ENCODE measurements at places on chromosomes 5 and 9. TPM values are rescaled to one million over a fixed set of nuclear protein-coding genes. Genes with fewer than 3 reads are reported as not detected.

- H3K27me3 ChIP-seq = no peaks in the 10 kb centered on the region
- DNase-seq = no peak
- no peaks in the 10 kb centered on the region for H3K36me3 ChIP-seq
- H3K27ac ChIP-seq = no peak overlapping the region
Measured at GRCh38 chr9:8649160-8649559, 849.6 kb upstream of the DMAC1 start.

GRCh38 chr9:1922026-1922425 lies 93.1 kb upstream of the SMARCA2 start:
- no peaks in the 10 kb centered on the region for H3K4me1 ChIP-seq
- no peak overlapping the region for H3K4me3 ChIP-seq
- H3K36me3 ChIP-seq = no peaks in the 10 kb centered on the region
- H3K27ac ChIP-seq = no peak overlapping the region
- peaks cover 2% of the 10 kb centered on the region for H3K27me3 ChIP-seq

GRCh38 chr5:9512457-9512856 lies 33.4 kb downstream of the SEMA5A start:
- no peaks in the 10 kb centered on the region for H3K27me3 ChIP-seq
- DNase-seq = no peak
- no peaks in the 10 kb centered on the region for H3K36me3 ChIP-seq
- peaks cover 2% of the 10 kb centered on the region for H3K4me1 ChIP-seq
- no peak overlapping the region for H3K27ac ChIP-seq

DNA sequence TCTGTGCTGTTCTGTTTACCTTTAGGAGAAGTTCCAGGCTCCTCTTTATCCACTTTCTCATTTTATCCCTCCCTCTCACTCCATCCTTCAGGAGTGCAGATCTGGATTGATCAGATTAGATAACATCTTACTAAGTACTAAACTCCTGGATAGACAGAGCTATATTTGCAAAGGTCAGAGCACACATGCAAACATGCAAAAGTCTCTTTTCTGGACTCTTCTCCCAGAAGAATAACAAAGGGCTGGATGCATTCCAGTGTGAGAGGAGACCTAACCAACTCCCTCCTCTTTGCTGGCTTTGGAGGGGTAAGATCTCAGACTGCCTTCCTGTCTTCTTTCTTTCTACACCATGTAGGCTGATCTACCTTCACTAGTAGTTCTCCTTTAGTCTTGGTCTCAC lies 21.4 kb downstream of the GARNL3 start:
- H3K4me3 ChIP-seq = no peak overlapping the region
- H3K27ac ChIP-seq = no peak overlapping the region
- no peak for DNase-seq
- no peaks in the 10 kb centered on the region for H3K27me3 ChIP-seq

DNA sequence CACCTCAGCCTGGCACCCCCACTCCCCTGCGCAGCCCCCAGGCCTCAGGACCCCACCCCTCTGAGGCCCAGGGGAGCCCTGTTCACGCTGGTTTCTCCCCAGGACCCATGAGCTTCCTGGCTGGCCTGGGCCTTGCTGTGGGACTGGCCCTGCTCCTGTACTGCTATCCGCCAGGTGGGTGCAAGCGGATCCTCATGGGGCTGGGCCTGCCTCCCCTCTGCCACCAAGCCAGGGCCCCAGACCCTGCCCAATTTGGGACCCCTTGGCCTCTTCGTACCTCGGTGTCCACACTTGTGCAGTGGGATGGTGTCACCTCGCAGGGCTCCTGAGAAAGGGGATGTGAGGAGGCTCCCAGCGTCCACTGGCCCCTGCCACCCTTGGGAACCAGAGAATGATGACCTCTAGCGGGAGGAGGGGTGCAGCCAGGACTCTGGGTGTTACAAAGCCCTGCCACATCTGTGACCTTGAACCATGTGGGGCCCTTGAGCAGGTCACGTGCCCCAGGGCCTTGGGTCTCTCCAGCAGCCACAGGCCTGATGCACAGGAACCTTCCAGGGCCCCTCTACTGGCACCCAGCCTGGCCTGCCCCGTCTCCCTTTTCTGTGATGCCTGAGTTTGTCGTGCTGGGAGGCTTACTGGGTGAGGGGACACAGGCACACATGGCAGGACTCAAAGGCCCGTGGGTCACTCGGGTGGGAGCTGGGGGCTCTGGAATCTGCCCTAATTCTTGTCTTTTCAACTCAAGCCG lies 16.3 kb downstream of the CARD19 start:
- no peak for DNase-seq
- H3K4me3 ChIP-seq = no peak overlapping the region
- H3K27me3 ChIP-seq = no peaks in the 10 kb centered on the region
- no peak overlapping the region for H3K27ac ChIP-seq

- no peak overlapping the region for H3K4me3 ChIP-seq
- H3K27me3 ChIP-seq = no peaks in the 10 kb centered on the region
- no peak for DNase-seq
Measured at GRCh38 chr9:89817151-89817950, 212.5 kb downstream of the GADD45G start.

- peak; percentile 48 for DNase-seq
- no peaks in the 10 kb centered on the region for H3K27me3 ChIP-seq
- no peaks in the 10 kb centered on the region for H3K36me3 ChIP-seq
- H3K27ac ChIP-seq = no peak overlapping the region
Measured at GRCh38 chr5:32329395-32329834, 16.7 kb upstream of the MTMR12 start.

- no peak overlapping the region for H3K27ac ChIP-seq
- H3K27me3 ChIP-seq = no peaks in the 10 kb centered on the region
- H3K4me1 ChIP-seq = peaks cover 5% of the 10 kb centered on the region
- H3K4me3 ChIP-seq = no peak overlapping the region
Measured at GRCh38 chr9:89353989-89354388, 35.7 kb downstream of the SECISBP2 start.

- no peaks in the 10 kb centered on the region for H3K36me3 ChIP-seq
- no peaks in the 10 kb centered on the region for H3K27me3 ChIP-seq
- no peak for DNase-seq
- H3K4me1 ChIP-seq = no peaks in the 10 kb centered on the region
- no peak overlapping the region for H3K27ac ChIP-seq
- no peak overlapping the region for H3K4me3 ChIP-seq
Measured at GRCh38 chr5:172494630-172495505, 40.5 kb upstream of the SH3PXD2B start.

DNA sequence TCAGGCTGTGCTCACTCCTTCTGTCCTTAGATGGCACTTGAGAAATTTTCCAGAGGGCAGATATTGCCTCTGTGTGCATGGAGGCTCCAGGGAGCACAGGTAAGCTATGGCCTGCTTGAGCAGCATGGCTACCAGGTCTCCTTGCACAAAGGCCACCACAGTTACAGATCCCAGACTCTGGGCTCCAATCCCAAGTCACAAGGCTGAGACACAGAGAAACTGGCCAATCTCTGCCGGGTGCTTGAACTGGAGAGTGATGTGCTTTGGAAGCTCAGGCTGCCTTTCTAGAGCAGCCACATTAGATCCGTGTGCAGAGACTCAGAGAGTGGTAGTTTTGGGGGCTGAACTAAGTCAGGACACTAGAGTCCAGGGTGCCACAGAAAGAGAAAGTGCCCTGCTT lies 145.7 kb downstream of the SEMA6A start:
- H3K36me3 ChIP-seq = no peaks in the 10 kb centered on the region
- H3K27ac ChIP-seq = no peak overlapping the region
- H3K27me3 ChIP-seq = no peaks in the 10 kb centered on the region
- no peak for DNase-seq

GRCh38 chr9:81455462-81456219 lies 233.7 kb downstream of the TLE1 start:
- peak; percentile 9 for DNase-seq
- no peaks in the 10 kb centered on the region for H3K4me1 ChIP-seq
- H3K36me3 ChIP-seq = no peaks in the 10 kb centered on the region
- no peak overlapping the region for H3K4me3 ChIP-seq
- no peak overlapping the region for H3K27ac ChIP-seq

- H3K27me3 ChIP-seq = no peaks in the 10 kb centered on the region
- H3K36me3 ChIP-seq = no peaks in the 10 kb centered on the region
Measured at GRCh38 chr5:116343961-116344360, 230.7 kb downstream of the SEMA6A start.

DNA sequence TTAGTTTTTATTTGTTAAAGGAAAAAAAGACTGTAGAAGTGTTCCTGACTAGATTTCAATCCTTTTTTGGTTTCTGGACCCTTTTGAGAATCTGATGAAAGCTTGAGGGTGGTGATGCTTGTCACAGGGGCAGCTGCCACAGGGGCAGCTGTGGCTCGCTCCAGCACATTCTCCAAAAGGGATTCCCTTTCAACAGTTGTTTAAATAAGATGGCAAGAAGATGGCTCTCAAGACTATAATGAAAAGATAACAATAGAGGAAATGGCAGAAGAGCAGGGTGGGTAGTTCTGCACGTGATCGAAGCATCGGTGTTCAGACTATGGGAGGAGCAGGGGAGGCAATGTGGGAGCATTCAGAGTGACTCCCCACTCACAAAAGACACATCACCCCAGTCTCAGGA lies 46.5 kb upstream of the TNFAIP8 start:
- no peaks in the 10 kb centered on the region for H3K27me3 ChIP-seq
- no peaks in the 10 kb centered on the region for H3K36me3 ChIP-seq
- no peaks in the 10 kb centered on the region for H3K4me1 ChIP-seq
- no peak for DNase-seq
- H3K4me3 ChIP-seq = no peak overlapping the region

DNA sequence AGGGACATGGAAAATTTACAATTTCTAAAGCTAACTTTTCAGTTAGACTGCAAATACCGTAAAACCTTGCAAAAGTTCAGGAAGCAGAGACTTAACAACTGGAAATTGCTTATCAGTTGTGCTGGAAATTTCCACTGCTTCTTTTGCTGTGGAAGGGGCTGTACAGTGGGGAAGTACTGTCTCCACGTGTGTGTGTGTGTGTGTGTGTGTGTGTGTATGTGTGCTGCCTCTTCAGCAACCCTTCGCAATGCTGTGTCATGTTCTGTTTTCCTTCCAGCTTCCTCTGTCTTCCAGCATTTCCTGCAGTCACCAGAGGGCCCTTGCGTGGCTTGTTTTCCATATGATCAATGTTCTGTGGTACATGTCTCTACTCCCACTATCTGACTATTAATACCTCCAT lies 87.5 kb upstream of the RANBP3L start:
- H3K36me3 ChIP-seq = no peaks in the 10 kb centered on the region
- no peak overlapping the region for H3K4me3 ChIP-seq
- no peaks in the 10 kb centered on the region for H3K27me3 ChIP-seq
- no peaks in the 10 kb centered on the region for H3K4me1 ChIP-seq

DNA sequence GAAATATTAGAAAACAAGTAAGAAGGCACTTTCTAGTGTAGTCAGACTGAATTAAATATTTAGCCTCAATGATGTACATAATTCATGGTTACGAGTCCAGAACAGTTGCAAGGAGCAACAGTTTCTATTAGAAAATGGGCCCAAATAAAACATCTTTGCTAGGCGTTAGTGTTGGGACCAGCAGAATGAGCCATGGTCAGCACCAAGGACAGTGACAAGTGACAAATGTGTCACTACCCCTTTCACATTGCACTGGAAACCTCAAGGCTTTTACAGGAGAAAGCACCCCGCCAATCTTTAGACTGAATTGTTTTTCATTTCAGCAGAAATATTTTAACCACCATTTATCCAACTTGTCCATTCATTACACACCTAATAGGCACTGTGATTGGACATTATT lies 301.3 kb upstream of the ADCY2 start:
- H3K4me3 ChIP-seq = no peak overlapping the region
- no peaks in the 10 kb centered on the region for H3K36me3 ChIP-seq
- H3K4me1 ChIP-seq = no peaks in the 10 kb centered on the region
- H3K27ac ChIP-seq = no peak overlapping the region

DNA sequence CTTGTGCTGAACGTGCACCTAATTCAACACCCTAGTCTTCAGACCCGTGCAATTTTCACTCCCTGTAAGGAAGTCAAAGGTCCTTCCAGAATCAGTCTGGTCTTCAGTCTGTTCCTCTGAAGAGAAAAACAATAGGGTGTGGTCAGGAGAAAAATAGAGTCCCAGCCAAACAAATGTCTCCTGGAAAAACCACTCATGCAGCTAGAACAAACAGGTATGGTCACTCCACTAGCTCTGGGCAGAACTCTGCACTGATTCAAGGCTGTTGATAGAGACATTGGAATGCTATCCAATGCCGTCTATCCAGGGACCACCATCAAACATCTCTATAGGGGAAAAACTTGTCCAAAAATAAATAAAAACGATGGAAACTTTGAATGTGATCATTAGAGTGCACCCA lies 81.8 kb upstream of the MAP3K1 start:
- no peaks in the 10 kb centered on the region for H3K27me3 ChIP-seq
- H3K27ac ChIP-seq = no peak overlapping the region

GRCh38 chr5:11273180-11273903 lies 512.3 kb upstream of the DAP start:
- no peaks in the 10 kb centered on the region for H3K4me1 ChIP-seq
- DNase-seq = peak; percentile 42
- no peaks in the 10 kb centered on the region for H3K36me3 ChIP-seq
- no peak overlapping the region for H3K27ac ChIP-seq
- H3K4me3 ChIP-seq = no peak overlapping the region
- H3K27me3 ChIP-seq = no peaks in the 10 kb centered on the region

DNA sequence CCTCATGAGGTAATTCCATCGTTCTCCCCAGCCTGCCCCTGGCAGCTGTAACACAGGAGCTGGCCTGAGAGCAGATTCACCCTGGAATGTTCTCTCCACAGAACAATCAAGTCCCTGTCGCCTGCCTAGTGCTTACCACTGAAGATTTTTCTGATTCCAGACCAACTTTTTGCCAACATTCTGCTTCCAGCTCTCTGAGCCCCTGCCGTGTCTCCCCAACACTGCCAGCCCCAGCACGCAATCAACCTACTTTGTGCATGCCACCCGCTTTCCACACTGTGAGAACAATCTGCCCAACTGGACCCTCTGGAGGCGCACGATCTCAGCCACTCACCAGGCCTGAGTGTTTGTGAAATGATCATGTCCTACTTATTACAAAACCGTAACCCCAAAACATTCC lies 62.6 kb downstream of the PSMB7 start:
- no peaks in the 10 kb centered on the region for H3K4me1 ChIP-seq
- H3K36me3 ChIP-seq = peaks cover 90% of the 10 kb centered on the region
- no peak for DNase-seq
- H3K27ac ChIP-seq = no peak overlapping the region

GRCh38 chr5:117792476-117792875 lies 1195.9 kb downstream of the DTWD2 start:
- peak; percentile 65 for DNase-seq
- no peak overlapping the region for H3K4me3 ChIP-seq
- no peaks in the 10 kb centered on the region for H3K36me3 ChIP-seq
- H3K27me3 ChIP-seq = no peaks in the 10 kb centered on the region
- H3K27ac ChIP-seq = no peak overlapping the region
- peaks cover 6% of the 10 kb centered on the region for H3K4me1 ChIP-seq

DNA sequence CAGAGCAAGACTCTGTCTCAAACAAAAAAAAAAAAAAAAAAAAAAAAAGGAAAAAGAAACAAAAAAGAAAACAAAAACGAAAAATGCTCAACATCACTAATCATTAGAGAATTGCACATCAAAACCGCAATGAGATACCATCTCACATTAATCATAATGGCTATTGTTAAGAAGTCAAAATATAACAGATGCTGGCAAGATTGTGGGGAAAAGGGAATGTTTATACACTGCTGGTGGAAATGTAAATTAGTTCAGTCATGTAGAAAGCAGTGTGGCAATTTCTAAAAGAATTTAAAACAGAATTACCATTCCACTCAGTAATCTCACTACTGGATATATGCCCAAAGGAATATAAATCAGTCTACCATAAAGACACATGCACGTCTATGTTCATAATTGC lies 50.4 kb upstream of the PRR16 start:
- H3K27me3 ChIP-seq = no peaks in the 10 kb centered on the region
- H3K4me1 ChIP-seq = no peaks in the 10 kb centered on the region
- H3K36me3 ChIP-seq = no peaks in the 10 kb centered on the region
- DNase-seq = no peak

Gene FAM219A
- polyA plus RNA-seq = 8.6 TPM

Gene GRIN3A
- 0.30 TPM for polyA plus RNA-seq

Gene NDFIP1
- polyA plus RNA-seq = 71.6 TPM

Gene SLIT3
- polyA plus RNA-seq = 18.3 TPM

Gene FOXD4L5
- polyA plus RNA-seq = 0.09 TPM

Gene RUSC2
- 12.0 TPM for polyA plus RNA-seq

Gene ST8SIA4
- 4.7 TPM for polyA plus RNA-seq

Gene RELL2
- polyA plus RNA-seq = 2.0 TPM

Gene IARS1
- polyA plus RNA-seq = 60.5 TPM

All from large intestine (tissue), 12 donors.